Dermis lymphatic vessel endothelial cell (primary cell): ENCODE measurements at places on chromosomes 2 and 18. TPM values are rescaled to one million over a fixed set of nuclear protein-coding genes. Genes with fewer than 3 reads are reported as not detected.

The OTX1 gene
- total RNA-seq = 0.09 and 0.11 TPM in 2 replicates

The EML6 gene
- total RNA-seq = 0.76 and 1.2 TPM in 2 replicates

The MYL1 gene
- total RNA-seq = not detected in 2 replicates

The IFIH1 gene
- total RNA-seq = 4.3 and 6.4 TPM in 2 replicates

The CYP27A1 gene
- 8.3 and 12.7 TPM in 2 replicates for total RNA-seq

The HTR2B gene
- 1.5 TPM in 2 replicates for total RNA-seq

The UPP2 gene
- not detected in 2 replicates for total RNA-seq

The SLC23A3 gene
- total RNA-seq = 0.54 and 1.2 TPM in 2 replicates

The TPO gene
- total RNA-seq = not detected in 2 replicates

The EFR3B gene
- 0.26 and 0.54 TPM in 2 replicates for total RNA-seq

The GALNT5 gene
- under 0.01 TPM in 2 replicates for total RNA-seq

The SAG gene
- total RNA-seq = not detected in 2 replicates

The NFATC1 gene
- 21.0 and 21.1 TPM in 2 replicates for total RNA-seq

The TLX2 gene
- not detected in 2 replicates for total RNA-seq

The OSR1 gene
- total RNA-seq = 0.54 and 1.5 TPM in 2 replicates

The SCYGR1 gene
- total RNA-seq = not detected in 2 replicates

The ALPG gene
- total RNA-seq = not detected in 2 replicates

The RBFA gene
- 32.1 and 42.8 TPM in 2 replicates for total RNA-seq

The PPP1R7 gene
- total RNA-seq = 42.2 and 73.9 TPM in 2 replicates

The TMX3 gene
- total RNA-seq = 73.5 and 100 TPM in 2 replicates

The TRIM43B gene
- total RNA-seq = not detected in 2 replicates

The TEKT4 gene
- total RNA-seq = not detected in 2 replicates
